HS-27A (cell line): ENCODE measurements at places on chromosomes 7 and 10.

DNA sequence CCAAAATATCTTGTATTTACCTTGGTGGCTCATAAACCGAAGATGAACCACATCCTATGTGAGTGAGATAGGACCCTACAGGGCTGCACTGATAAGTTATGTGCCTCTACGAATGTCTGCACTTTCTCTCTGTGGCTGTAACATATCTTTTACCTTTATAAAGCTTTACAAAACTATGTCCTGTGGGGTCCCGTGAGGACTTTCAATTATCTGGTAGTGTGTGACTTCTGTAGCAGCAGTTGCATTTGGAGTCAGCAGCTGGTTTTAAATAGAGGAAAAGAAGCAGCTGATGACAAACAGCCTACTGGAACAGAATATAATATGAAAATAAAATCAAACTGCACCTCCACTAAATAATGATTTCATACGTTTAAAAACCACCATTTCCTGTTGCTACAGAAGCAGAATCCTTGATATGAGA is 222.4 kb upstream of the GNAI1 start:
- no peak for DNase-seq

DNA sequence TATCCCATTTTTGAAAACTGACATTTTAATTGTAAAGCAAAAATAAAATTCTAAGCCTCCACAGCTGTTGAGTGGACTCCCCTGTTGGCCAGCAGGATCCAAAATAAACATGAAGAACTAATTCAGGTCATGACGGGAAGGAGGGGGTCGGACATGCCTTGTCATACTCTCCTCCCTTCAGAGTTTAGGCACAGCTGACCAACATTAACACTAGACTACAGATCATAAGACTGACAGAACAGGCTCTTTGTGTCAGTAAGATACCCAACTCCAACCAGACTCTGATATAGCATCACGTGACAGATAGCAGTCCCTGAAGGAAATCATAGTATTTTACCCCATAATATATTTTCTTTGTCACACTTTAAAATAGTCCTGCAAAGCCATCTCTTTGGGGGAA is 20.9 kb upstream of the ZNF12 start:
- DNase-seq, result no peak

GRCh38 chr7:130273933-130274255 is 7.2 kb downstream of the CPA2 start:
- no peak for DNase-seq

GRCh38 chr10:97659589-97659988 is 19.1 kb downstream of the PI4K2A start:
- DNase-seq, result no peak

GRCh38 chr7:143327903-143328302 is 12.0 kb downstream of the CLCN1 start:
- no peak for DNase-seq

- no peak for DNase-seq
Observed at GRCh38 chr7:90715067-90715466, 118.9 kb downstream of the CDK14 start.

GRCh38 chr10:11493646-11494045 is 117.8 kb downstream of the USP6NL start:
- DNase-seq, result no peak

DNA sequence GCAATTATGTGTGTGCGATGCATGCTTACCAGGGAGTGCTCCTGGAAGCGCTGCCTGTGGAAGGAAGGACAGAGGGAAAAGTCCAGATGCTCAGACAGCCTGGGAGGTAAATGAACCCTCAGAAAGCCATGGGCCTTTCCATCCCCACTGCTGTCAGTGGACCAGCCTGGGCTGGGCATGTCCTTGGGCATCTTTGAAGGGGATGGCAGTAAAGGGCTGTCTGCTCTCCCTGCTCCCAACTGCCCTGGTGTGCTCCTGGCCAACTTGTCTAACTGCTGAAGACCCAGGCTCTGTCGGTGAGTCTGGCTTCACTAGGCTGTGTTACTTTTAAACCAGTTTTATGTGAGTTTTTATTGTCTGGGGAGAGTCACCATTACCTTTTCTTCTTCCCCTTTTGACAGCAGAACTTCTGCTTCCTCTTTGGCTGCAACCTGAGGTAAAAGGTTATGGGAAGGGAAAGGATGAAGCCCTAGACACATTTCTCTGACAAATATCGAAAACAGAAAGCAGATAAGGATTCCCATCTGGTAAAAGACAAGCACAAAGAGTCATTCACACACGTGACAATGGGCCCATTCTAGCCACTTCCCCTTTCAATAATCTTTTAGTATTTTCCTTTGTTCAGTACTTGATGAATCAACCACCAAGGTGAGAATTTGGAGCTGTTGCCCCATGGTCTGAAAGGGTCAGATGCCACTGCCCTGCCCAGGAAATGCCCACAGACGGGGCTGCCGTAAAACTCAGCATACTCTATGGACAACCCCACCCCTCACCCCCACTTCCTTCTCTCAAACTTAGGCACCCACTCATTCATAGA is 27.6 kb upstream of the PIK3AP1 start:
- DNase-seq, result no peak

DNA sequence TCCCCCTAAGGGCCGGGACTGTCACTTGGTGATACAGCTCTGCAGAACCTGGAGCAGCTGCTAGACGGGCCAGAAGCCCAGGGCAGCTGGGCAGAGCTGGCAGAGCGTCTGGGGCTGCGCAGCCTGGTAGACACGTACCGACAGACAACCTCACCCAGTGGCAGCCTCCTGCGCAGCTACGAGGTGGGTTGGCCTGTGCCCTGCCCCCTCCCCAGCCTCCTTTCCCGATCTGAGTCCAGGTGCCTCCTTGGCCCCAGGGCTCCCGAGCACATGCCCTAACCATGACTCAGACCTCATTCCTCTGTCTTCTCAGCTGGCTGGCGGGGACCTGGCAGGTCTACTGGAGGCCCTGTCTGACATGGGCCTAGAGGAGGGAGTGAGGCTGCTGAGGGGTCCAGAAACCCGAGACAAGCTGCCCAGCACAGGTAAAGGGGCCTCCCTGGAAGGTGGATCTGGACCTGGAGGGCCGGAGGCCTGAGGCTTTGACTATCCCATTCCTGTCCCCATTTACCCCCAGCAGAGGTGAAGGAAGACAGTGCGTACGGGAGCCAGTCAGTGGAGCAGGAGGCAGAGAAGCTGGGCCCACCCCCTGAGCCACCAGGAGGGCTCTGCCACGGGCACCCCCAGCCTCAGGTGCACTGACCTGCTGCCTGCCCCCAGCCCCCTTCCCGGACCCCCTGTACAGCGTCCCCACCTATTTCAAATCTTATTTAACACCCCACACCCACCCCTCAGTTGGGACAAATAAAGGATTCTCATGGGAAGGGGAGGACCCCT is 6.4 kb downstream of the NFKB2 start:
- DNase-seq, result no peak

- DNase-seq, result no peak
Observed at GRCh38 chr10:34292194-34292565, 522.9 kb downstream of the PARD3 start.

GRCh38 chr10:2478656-2479055 is 588.7 kb upstream of the PFKP start:
- DNase-seq, result no peak

- DNase-seq, result no peak
Observed at GRCh38 chr7:10677668-10678232, 295.9 kb upstream of the PHF14 start.

- DNase-seq, result no peak
Observed at GRCh38 chr10:44245601-44245938, 139.3 kb downstream of the CXCL12 start.

GRCh38 chr10:115167751-115168150 is 74.6 kb downstream of the ATRNL1 start:
- DNase-seq, result no peak

- DNase-seq, result no peak
Observed at GRCh38 chr7:130831817-130832481, 97.9 kb upstream of the KLF14 start.

DNA sequence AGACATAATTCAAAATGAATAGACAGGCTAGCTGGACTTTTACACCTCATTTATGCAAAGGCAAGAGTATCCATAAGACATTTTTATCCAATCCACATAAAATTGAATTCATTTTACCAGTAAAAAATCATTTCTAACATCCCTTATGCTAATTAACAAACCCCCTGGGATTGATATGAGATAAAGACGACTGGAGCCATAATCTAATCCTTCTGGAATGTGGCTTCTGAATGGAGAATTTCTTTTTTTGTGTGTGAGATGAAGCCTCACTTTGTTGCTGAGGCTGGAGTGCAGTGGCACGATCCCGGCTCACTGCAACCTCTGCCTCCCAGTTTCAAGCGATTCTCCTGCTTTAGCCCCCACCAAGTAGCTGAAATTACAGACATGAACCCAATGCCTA is 90.4 kb downstream of the AKR1D1 start:
- DNase-seq, result no peak

DNA sequence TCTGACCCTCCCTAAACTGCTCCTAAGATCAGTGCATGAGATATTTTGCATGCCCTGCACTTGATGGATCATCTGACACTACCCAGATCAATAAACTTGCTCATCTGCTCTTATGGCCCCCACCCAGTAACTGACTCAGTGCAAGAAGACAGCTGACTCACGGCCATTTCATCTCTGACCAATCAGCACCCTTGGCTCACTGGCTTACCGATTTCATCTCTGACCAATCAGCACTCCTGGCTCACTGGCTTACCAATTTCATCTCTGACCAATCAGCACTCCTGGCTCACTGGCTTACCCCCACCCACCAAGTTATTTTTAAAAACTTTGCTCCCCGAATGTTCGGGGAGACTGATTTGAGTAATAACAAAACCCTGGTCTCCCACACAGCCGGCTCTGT is 37.2 kb upstream of the OPTN start:
- DNase-seq, result no peak

DNA sequence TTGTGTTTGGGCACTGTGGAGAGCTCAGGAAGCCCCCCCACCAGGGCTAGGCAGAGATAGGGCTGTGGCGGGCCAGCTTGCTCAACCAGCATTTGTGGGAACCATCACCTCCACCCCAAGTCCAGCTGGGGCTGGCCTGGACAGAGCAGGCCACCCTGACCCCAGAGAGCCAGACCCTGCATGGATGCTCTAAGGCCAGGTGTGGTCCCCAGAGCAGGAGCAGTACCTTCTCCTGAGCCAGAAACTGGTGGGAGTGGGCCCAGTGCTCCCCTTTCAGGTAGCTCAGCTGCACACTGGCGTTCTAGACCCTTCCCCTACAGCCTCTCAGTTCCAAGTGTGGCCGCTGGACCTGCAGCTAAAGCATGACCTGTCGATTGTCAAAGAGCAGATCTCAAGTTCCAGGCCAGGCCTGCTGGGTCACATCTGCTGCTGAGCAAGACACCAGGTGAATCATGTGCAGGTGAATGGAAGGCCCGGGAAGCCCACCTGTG is 57.2 kb downstream of the RASGEF1A start:
- no peak for DNase-seq

- DNase-seq, result no peak
Observed at GRCh38 chr7:20064974-20065862, 152.0 kb downstream of the MACC1 start.

DNA sequence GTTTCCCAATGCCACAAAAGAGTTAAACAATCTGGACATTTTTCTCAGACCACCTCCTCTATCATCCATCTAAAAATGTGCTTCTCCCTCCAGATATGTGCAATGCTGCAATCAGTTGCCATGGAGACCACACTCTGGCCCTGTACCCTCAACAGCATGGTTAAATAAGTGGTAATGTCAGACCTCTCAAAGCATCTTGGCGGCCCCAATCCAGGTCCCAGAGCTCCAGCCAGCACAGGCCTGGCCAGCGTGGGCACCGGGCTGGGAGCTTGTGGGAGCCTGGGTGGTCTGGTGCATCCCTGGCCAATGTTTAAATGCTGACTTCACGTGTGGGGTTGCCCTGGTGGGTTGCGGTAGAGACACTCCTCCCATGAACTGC is 362.9 kb upstream of the ZNF32 start:
- no peak for DNase-seq

DNA sequence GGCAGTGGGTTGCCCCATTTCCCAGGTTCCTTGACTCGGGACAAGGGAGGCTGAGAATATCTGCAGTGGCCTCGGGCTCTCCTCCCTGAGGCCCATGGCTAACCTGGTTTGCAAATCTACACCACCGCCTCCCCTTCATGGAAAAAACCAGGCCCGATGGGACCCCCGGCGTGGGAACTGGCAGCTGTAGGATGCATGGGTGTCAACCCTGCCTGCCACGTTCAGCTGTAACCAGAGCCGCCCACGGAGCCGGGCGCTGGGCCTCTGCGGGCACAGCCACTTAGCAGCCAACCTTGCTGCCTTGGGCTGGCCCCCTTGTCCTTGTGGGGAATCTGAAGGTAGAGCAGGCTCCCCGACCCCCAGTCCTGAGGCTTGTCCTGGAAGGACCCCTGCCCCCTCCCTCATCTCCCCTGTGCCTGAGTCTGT is 1.6 kb downstream of the PWWP2B start:
- DNase-seq, result no peak

DNA sequence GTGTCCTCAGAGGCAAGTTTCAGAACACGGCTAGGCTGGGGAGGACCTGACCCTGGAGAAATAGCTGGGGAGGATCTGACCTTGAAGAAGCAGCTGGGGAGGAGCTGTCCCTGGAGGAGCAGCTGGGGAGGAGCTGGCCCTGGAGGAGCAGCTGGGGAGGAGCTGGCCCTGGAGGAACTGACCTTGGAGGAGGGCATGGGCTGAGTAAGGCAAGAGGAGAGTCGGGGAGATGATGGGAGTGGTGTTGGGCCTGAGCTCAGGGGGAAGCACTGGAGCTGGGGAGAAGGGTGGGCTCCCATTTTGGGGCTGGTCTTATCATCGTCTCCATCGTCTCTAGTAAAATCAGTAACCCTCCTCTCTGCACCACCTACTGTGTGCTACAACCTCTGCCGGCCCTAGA is 179.8 kb upstream of the SHH start:
- no peak for DNase-seq

DNA sequence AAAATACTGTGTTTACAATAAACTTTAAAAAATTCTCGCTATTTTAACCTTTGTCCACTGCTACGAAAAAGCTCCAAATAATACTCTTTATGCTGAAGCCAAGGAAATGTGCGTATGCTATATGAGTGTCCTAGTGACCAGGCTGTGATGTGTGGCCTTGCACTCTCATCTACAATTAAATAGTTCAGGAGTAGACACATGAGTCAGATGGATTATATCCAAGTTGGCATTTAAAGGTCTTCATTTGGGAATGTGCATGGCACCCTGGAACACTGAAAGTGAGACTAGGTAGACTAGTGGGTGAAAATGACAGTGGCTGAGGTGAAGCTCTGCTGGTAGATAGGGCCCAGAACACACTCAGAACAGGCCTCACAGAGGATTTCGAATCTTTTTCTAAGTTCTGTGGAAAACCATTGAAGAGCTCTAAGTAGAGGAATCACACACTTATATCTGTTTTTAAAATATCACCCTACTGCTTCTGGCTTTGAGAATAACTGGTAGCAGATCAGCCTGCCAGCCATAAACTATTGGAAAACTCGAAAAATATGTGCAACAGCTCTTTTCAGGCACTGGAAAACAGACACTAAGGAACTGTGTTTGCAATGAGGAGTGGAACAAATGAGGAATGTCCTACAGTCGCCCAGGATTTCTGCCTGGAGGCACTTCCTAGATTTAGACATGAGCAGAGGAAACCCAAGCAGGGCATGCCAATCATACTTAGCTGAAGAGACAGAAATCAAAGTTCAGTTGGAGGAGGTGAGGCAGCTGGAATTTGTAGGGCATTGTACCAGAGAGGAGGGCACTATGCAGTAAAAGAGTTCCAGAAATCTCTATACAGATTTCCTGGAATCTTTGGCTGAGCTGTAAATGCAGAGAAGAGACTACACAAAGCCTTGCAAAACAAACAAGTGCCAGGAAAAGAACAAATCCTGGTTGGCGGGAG is 603.8 kb upstream of the LRRTM3 start:
- DNase-seq, result no peak

- DNase-seq, result no peak
Observed at GRCh38 chr7:126723966-126724544, 528.7 kb downstream of the GRM8 start.
